ENCODE measurements at places on chromosomes 12 and 14.

DNA sequence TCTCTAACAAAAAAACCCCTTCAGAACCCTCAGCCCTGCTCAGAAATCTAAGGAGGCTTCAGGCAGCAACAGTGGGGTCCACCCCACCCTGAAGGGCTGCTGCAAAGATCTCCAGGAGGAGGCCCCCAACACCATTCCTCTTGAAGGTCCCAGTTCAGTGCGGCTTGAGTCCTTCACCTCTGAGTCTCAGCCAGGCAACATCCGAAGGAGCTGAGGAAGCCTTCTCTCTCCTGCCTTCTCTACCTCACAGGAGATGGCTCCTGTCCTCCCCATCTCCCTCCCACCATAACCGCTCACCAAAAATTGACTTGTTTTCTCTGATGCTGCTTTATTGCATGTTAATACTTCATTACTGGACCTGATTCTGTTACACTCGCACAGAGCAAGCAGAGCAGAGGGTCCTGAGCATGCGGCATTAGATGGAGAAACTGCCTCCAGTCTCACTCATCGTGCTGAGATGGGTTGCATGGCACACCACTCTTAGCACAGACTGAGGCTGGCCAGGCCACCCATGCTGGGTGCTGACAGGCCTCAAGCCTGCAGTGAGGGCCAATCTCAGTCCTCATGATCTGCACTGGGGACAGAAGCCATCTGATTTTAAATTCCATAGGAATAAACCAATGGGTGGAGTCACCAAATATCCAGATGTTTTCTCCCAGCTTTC, 224.8 kb downstream of the CACNA1C start:
- DNase-seq: no peak

- DNase-seq: no peak
Observed at GRCh38 chr14:71240171-71240570, 332.9 kb downstream of the PCNX1 start.

- no peak for DNase-seq
Observed at GRCh38 chr12:76374386-76375020, 26.3 kb upstream of the BBS10 start.

DNA sequence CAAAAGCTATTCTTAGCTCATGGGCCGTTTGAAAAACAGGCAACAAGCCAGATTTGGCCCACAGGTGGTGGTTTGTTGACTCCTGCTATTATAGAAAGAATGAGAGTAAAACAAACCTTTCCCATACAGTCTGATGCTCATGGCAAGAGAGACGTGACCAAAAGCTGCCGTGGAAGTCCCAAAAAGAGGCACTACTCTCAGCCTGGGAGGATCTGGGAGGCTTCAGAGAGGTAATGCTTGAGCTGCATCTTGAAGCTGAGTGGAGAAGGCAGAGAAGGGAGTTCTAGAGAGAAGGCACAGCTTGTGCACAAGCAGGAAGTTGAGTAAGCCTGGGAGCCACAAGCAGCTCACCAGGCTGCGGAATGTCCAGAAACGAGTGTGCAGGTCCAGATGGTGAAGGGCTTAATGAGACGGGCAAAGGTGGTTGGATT, 9.6 kb downstream of the PLXNC1 start:
- DNase-seq: peak; percentile 46

GRCh38 chr12:10211101-10211939, 1.4 kb upstream of the GABARAPL1 start:
- no peak for DNase-seq

GRCh38 chr12:97075161-97075933, 168.3 kb downstream of the NEDD1 start:
- no peak for DNase-seq

- peak; percentile 37 for DNase-seq
Observed at GRCh38 chr12:113184098-113184899, 979 bp downstream of the DDX54 start.

DNA sequence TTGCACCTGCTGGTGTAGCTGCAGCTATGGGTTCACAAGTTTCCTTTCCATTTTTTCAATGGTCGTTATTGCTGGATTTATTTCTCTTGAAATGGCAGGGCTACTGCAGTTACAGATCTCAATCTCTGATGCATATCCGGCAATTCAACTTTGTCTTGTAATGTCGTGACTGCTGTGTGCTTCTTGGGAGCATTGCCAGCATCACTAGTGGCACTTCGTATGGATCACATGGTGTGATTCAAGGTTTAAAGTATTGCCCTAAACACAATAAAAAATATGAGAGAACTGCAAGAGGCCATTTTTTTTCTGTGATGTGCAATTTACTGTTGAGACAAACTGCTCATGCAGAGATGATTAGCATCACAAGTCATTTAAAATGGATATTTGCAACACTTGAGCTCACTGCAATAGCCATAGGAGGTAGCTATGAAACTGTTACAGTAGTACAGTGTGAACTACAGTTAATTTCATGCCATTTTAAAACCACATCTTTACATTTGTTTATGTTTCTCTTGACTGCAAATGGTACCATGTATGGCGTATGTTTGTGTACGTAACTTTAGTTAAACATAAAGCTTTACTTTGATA, 217.4 kb upstream of the PDE3A start:
- DNase-seq: no peak

GRCh38 chr12:109383240-109383639, 35.5 kb downstream of the MYO1H start:
- DNase-seq: no peak

DNA sequence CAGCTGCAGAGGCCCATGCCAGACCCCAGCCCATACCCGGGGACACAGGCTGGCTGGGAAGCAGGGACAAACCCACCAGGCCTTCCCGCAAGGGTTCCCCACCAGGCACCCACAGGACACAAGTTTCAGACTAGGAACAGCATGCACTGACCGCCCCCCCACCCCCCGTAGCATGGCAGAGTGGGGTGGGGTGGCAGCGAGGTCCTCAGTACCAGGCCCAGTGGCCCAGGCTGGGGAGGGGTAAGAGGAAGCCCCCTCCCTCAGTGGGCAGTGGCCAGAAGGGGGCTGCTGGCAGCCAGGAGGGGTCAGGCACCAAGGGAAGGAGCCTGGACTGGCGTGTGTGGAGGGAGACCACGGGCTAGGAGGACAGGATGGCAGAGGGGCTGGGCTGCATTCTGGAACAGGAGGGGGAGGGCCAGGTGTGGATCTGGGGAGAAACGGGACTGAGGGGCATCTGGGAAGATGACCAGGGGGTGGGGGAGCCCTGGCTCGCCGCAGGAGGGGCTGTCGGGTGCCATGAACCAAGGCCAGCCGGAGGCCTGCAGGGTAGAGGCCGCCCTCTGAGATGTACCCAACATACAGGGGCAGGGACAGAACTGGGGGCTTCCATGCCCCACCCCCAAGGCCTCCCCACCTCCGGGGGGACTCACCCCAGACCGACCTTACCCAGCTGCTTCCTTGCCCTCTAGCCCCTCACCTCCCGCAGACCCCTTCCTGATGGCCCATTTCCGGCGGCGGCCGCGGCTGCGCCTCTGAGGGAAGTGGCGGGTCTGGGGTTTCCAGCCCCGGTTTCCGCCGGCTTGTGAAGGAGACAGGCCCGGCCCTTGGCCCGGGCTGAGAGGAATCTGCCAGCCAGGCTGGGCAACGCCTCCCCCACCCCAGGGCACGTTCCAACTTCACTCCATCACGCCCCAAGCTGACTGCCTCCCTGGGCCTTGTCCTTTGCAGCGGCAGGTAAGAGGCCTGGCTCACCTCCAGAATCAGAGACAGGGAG, 5.6 kb upstream of the JAG2 start:
- no peak for DNase-seq

GRCh38 chr12:57899010-57899662, 42.2 kb upstream of the ATP23 start:
- no peak for DNase-seq

DNA sequence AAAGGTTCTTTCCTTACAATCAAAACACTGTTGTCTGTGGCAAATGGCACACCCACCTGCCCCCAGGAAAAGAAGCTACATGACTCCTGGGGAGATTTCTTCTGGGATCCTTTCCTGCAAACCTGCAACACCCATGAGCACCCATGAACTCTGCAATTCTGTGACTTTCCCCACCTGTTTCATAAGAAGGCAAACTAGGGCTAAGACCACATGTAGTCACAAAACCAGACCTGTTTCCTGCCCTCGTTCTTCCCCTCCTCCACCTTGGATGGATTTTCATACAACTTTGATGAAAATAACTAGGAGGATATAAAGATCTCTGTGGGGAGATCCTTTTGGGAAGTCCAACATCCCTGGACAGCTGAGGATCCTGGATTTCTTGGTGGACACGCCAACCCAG, 1084.7 kb downstream of the BCL11B start:
- DNase-seq: no peak
